Mesendoderm (in vitro differentiated cells): ENCODE measurements at places on chromosomes 5 and 9.
A peak's percentile ranks its signal among the peaks of the same experiment; 100 is the strongest.

DNA sequence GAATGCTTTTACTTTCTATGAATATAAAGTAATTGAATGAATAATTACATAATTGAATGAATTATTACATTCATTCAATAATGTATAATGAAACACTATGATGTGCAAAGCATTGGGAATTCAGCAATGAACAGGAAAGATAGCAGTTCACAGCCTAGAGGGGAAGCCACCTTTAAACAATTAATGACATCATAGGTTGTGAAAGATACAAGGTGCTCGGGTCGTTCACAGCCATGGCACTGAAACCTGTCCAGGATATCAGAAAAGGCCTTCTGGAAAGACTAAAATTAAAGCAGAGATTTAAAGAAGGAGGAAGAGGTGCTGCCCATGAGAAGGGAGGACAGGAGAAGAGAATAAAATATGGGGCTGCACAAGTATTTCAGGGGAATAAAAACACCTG lies 171.4 kb upstream of the KLF4 start:
- no peak for DNase-seq

DNA sequence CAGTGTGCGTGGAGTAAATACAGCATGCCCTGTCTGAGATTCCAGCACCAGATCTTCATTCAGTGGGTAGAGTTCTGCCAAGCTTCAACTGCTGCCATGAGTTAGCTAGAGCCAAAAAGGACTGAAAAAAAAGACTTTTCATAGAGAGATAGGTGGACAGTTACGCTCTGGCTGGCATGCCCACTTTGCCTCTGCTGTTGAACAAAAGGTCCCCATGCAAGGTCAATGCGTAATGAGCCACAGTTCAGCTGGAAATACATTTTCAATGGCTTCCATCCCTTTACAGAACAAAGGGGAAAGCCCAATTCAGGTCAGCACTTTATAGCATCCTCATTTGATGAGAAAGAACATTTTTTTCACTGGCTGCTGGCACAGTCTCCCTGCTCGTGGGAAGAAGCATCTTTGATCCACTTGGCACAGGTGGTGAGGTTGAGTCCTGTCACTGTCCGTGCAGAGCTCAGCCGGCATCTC lies 86.9 kb upstream of the ERCC6L2 start:
- DNase-seq, result no peak

DNA sequence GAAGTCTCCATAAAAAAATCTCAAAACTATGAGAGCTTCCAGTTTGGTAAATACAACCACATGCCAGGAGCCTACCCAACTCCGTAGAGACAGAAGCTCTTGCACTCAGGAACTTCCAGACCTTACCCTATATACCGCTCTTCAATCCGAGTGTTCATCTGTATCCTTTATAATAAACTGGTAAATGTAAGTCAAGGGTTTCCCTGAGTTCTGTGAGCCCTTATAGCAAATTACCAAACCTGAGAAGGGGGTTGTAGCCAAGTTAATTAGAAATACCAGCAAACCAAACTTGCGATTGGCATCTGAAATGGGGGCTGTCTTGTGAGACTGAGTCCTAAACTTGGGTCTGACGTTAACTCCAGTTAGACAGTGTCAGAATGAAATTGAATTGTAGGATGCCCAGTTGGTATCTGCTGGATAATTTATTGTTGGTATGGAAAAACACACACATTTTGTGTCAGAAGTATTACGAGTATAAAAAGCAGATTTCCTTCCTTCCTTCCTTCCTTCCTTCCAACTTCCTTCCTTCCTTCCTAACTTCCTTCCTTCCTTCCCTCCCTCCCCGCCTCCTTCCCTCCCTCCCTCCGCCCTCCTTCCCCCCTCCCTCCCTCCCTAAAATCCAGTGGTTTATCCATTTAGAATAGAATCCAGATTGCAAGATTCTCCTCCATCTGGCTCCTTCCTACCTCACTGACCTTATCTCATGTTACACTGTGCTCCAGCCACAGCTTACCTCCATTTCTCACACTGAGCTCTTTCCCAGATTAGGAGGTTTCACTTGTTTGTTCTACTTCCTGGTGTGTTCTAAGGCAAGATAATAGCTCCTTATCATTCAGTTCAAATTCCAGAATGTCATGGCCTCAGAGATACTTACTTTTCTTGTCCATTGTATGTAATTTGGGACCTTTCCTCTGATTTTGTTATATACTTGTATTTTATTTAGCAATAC lies 196.7 kb downstream of the WDR70 start:
- peak; percentile 95 for DNase-seq

DNA sequence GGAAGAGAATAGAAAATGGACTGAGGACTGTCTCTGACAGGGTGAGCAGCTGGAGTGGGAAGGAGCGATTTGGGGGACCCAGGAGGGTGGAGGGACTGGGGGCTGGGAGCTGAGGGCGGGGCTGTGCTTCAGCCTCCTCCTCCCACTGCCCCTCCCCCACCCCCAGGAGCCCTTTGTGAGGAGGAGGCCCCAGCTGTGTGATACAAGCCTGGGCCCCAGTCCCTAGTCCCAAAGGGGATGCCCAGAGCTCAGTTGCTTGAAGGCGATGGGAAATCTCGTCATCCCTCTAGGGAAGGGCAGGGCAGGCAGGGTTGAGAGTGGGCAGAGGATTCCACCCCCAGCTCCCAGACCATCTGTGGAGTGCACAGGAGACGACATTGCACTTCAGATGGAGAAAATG lies at the start of gene SPATA31E1:
TSS of gene SPATA31E1 (plus strand) at position 251 of the 400 bp plus-strand sequence. CDS start at position 266, 15 bp downstream.
- DNase-seq, result no peak

DNA sequence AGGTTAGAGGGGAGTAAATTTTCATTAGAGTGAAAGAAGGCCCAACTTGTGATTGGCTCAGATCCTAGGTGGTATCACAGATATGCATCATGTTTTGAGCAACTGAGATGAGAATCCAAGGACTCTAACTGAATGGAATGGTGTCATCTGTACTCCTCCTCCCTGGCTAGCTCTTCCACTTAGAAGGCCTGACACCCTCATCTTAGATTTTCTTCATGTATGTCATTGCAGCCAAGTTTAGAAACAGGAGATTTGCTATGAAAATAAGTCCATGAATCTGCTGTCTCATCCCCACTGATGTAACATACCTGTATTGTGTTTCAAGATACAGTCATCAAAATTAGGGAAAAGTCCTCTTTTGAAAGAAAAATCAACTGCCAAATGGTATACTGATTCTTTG lies 54.4 kb downstream of the ITGA1 start:
- DNase-seq, result no peak

DNA sequence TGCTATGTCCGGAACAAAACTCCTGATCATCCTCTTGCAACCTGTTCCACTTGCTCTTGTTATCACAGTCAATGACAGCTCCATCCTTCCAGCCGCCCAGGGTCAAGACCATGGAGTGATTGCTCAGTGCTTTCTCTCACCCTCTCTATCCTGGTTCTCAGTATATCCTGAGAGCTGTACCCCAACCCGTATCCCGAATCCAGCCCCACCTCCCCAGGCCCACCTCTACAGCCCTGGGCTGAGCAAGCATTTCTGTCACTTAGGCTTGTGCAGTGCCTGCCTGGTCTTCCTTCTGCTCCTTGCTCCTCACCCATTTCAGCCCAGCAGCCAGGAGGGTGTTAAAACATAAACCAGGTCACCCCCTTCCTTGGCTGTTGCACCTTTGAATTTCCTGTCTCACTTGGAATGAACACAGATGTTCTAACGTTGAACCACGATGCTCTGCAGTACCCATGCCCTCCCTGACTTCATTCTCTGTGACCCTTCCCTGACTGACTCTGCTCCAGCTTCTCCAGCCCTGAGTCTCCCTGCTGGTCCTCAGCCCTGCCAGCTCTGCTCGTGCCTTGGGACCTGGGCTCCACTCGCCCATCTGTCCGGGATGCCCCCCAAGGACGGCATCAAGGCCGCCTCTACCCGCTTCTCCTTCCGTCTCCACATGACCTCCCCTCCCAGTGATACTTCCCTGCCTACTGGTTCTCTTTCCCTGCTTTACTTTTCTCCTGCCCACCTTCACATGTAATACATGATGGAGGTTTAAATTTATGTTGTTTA lies 110.0 kb downstream of the ICE1 start:
- no peak for DNase-seq

- DNase-seq, result peak; percentile 70
These were observed 119.4 kb downstream of the CEP120 start for GRCh38 chr5:123303802-123304201.

DNA sequence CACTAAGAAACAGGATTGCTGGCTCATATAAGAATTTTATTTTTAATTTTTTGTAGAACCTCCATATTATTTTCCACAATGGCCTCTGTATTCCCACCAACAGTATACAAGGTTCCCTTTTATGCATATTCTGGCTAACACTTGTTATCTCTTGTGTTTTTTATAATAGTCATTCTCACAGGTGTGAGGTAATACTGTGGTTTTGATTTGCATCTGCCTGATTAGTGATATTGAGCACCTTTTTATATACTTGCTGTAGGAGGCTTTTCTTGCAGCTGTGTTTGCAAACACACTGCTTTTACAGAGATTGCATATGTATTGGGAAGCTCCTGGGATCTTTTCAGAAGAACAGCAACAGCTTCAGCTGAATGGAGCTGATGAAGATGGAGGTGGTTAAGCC lies 164.8 kb downstream of the DEPDC1B start:
- DNase-seq, result no peak

DNA sequence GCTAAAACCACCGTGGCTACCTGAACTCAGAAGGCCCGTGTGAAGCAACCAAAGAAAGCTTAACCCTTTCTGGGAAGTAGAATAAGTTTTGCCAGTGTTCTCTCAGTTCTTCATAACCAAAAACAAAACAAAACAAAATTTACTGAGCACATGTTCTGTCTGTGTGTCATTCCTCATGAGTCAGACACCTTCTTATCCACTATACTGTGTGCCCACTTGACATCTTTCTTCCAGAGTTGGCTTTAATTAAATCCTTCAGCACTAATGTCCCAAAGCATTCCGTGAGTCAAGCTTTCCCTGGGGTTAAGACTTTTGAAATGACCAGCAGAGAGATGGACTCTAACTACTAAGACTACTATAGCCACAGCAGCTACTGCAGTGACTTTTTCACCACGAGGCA lies 61.3 kb downstream of the GLIS3 start:
- no peak for DNase-seq

DNA sequence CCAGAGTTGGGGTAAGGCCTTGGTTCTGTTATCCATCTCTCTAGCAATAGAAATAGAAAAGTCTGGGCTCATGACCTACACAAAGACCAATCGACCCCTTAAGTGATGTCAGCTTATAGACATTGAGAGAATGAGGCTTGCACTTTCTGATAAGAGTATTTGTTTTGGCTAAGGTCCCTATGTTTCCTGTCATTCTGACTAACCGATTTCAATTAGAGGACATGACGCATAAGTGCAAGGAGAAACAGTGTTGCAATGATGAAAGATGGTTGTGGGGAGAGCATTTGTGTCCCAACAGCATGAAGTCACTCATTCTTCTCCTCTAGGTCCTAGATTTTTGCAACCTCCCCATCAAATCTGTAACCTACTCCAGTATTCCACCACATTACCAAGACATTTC lies 255.1 kb downstream of the MAT2B start:
- DNase-seq, result no peak

- peak; percentile 67 for DNase-seq
These were observed 30.1 kb upstream of the ZNF782 start for GRCh38 chr9:96884443-96884842.

GRCh38 chr5:31614151-31615020 lies 24.5 kb upstream of the PDZD2 start:
- DNase-seq, result no peak

GRCh38 chr5:25241981-25242380 lies 597.2 kb upstream of the CDH10 start:
- no peak for DNase-seq

DNA sequence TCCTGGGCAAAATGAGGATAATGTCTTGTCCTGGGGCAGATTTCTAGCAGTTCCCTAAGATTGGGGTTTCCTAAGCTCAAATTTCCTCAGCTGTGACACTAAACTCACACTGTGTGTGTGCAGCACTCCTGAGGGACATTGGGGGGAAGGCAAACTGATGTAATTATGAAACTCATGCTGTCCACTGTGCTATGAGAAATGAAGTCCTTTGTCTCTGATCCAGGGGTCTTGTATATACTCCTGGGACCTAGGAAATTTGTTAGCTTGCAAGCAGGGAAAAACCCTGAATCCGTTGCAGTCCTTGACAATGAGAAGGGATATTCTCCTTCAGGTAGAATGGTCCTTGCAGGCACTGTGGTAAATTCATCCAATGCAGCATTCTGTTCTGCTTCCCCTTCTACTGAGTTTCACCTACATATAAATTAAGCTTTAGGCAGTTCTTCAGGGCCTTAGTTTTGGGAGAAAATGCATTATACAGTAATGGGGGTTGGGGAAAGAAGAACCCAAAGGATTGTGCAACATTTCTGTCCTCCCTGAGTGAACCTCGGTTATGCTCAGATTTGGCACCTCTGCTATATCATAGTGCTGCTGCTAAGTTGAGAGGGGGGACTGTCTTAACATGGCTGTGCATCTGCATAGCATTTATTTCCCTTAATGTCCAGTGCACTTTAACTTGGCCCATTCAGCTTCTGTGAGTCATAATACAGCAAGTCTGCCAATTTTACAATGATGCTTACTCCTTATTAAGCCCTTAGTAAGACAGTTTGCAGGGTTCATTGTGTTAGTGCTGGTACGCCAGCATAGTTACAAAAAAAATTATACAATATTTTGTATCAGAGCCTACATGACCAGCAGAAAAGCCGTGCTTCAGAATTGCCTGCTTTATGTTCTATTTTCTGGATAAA lies 80.2 kb downstream of the PJA2 start:
- DNase-seq, result no peak

GRCh38 chr9:137162505-137163364 lies 7.1 kb downstream of the LRRC26 start:
- peak; percentile 50 for DNase-seq

- DNase-seq, result peak; percentile 16
These were observed 1696.0 kb upstream of the WWC1 start for GRCh38 chr5:166595274-166595951.

- no peak for DNase-seq
These were observed 617 bp downstream of the PPP6C start for GRCh38 chr9:125189011-125189360.

DNA sequence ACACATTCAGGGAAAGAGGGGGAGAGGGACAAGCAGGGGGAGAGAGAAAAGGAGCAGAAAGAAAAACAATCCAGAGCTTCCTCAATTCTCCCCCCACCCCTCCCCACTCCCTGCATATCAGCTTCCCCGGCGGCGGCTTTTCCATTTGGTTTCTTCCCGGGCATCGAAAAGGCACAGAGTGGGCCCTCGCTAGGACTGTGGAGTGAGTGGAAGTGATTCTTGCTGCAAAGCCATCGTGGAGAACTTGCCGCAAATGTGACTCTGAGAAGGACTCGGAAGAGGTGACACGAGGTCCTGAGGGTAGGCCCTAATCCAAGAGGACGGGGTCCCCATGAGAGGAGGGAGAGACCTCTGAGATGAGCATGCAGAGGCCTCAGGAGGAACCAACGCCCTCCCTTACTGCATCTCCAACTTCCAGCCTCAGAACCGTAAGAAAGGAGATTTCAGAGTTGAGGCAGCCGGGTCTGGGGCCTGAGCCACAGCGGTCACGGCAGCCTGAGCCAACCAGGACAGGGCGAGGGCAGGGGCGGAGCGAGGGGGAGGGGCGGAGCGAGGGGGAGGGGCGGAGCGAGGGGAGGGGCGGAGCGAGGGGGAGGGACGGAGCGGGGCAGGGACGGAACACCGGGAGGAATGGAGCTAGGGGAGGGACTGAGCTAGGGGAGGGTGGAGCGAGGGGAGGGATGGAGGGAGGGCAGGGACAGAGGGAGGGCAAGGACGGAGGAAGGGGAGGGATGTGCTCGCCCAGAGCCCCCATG lies 21.2 kb upstream of the SARDH start:
- DNase-seq, result no peak
